ENCODE measurements at places on chromosomes 3 and 15.

DNA sequence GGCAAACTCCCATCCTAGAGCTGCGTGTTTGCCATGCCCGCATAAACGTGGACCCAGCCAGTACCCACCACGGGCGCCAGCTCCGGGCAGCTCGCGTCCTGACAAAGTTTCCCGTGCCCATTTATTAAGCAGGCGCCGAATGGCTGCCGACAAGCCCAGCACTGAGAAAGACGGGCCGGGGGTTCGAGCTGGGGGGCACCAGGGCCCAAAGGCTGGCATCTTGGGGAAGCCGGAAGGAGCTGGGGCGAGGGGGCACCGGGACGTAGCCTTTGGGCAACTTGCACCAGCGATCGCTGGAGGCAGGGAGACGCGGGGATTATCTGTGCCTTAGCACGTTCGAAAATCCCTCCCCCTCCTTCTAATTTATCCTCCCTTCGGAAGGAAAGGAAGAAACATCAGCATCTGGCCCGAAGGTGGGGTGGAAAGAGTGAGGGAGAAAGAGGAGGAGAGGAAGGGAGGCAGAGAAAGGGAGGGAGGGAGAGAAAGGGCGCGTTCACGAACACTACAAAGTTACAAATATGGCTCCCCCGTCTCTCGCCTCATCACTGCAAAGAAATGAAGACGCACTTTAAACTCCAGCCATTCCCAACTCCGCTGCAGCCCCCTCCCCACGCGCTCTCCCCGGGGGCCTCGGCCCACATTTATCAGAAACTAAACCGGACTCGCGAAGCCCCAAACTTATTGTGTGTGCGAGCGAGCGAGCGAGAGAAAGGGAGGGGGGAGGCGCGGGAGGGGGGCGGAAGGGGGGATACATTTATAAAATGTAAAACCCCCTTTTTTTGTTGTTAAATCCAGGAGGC lies 1.0 kb downstream of the ANP32A start:
- DNase-seq: peak; percentile 30

- DNase-seq: no peak
These were observed 37.9 kb downstream of the UBR1 start for GRCh38 chr15:43067717-43068461.

DNA sequence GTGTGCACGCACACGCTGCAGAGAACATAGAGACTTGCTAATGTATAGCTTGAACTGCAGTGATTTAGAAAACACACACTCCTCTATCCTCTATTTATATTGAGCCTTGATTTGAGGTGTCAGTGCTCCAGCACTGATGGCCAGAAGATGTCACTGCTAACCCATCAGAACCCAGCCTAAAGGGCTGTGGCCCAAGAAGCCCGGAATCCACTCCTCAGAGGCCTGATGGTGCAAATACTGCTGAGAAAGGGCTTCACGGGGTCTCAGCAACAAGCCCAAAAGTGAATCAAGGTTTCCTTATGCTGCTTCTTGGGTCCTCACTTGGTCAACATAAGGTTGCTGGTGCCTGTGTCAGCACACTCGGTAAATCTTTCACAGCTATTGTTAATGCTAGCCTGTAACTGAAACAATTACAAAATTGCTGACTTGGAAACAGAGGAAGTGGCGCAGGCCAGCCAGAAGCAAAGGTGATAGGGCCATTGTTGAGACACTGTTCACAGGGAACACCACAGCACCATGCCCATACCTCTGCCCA lies 60.3 kb downstream of the HEG1 start:
- peak; percentile 25 for DNase-seq

GRCh38 chr3:31690771-31691170 lies 158.0 kb downstream of the STT3B start:
- DNase-seq: no peak

DNA sequence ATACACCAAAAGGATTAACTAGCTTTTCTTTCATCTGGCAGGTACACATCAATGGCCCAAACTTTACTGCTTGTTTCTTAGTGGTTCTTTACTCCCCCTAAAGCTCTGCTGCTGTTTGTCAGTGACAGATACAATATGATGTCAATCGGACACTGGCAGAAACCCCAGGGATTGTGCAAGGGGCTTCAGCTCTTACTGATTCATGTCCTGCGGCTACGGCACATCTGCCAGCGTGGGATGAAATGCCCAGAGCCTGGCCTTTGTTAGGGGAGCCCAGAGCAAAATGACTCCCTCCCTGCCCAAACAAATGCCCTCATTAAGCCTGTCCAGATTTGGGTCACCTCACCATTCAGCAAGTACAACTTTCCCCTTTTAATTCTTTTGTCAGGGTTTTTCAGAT lies 28.3 kb downstream of the SRP14 start:
- no peak for DNase-seq

GRCh38 chr3:177589041-177589650 lies 391.9 kb upstream of the TBL1XR1 start:
- no peak for DNase-seq

DNA sequence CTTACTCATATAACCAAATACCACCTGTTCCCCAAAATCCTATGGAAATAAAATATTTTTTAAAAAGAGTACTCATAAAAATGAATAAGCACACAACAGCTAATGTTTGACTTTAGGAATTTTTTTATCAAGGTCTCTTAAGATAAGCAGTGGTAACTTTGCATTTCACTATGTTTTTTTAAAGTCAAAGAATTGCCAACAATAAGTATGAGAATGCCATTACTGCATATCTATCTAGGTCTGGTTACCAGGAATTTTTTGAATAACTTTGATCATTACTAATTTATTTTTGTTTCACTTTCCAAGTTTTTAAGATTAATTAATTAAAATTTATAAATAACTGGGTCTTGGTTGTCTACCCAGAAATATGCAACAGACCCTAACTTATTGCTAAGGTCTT lies 41.5 kb downstream of the PLSCR4 start:
- no peak for DNase-seq

DNA sequence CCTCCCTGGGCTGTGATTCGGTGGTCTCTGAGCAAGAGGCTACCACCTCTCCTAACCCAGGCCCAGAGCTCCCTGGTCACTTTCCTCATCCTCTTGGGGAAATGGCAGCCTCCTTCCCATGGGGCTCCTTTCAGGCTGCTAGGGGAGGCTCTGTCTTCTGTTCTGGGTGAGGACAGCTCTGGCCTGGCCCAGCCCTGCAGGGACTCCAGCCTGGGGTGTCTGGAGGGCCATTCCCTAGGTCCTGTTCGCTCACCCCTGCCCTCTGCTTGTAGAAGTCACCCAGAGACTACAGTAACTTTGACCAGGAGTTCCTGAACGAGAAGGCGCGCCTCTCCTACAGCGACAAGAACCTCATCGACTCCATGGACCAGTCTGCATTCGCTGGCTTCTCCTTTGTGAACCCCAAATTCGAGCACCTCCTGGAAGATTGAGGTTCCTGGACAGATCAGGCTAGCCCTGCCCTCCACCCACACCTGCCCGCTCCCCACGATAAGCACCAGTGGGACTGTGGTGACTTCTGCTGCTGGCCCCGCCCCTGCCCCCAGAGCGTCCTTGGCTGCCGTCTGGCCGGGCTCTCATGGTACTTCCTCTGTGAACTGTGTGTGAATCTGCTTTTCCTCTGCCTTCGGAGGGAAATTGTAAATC lies 30.9 kb downstream of the PRKCD start:
- DNase-seq: no peak

- no peak for DNase-seq
These were observed 31.4 kb upstream of the SEC13 start for GRCh38 chr3:10352146-10352911.

- no peak for DNase-seq
These were observed 84.8 kb upstream of the LRIG1 start for GRCh38 chr3:66585520-66586095.

GRCh38 chr3:193630005-193630404 lies 37.0 kb downstream of the OPA1 start:
- no peak for DNase-seq

DNA sequence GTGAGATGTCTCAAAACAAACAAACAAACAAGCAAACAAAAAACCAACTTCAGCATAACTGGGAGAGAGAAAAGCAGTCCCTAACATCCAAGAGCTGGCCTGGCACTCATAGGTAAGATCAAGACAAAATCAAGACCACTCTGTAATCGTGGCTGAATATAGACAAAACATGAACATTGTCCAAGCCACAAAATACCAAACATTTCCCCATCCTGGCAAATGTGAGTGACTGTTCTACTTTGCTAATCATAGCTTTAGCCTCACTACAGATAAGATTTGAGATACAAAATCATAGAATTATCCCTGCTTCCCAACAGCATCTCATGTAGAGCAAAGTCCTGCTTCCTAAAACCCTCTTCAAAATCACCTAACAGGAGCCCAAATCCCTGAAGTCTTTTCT lies 116.7 kb upstream of the PRTG start:
- DNase-seq: no peak

GRCh38 chr3:155753038-155753639 lies 8.3 kb upstream of the PLCH1 start:
- DNase-seq: no peak

DNA sequence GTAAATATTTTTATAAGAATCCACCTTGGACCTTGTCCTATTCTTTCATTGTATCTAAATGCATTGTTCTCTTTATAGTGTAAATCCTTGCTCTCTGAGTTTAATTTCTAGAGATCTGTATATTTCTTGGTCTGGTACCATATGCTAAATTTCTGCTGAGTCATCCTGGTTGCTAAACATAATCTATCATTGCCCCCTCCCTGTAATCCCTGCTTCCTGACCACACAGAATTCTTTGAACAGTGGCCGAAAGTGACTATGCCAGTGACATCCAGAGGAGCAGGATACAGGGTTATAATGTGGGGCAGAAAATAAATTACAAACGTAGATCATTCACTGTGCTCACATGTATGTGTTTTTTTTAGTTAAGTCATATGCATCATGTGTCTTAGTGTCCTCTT lies 143.1 kb downstream of the DIPK2A start:
- DNase-seq: no peak

GRCh38 chr15:64580696-64581407 lies 120.5 kb downstream of the ZNF609 start:
- DNase-seq: no peak

- no peak for DNase-seq
These were observed 28.2 kb downstream of the GJD2 start for GRCh38 chr15:34726406-34727100.

DNA sequence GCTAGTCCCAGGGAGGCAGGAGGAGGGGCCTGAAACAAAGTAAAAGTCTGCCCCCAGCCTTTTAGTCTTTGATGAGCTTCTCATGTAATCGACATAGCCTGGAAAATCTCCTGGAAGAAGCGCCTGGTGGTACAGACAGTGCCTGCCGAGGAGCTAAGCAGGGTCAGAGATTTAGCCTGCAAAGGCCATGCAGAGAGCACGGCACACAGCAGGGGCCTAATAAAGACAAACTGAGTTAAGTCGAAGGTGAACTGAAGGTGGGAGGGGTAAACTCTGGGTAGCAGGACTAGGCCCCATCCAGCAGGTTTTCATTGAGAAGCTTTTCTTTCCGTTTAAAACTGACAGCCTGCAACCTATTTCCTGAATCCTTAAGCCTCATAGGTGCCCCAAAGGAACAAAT lies 115.5 kb upstream of the ABHD17C start:
- no peak for DNase-seq

DNA sequence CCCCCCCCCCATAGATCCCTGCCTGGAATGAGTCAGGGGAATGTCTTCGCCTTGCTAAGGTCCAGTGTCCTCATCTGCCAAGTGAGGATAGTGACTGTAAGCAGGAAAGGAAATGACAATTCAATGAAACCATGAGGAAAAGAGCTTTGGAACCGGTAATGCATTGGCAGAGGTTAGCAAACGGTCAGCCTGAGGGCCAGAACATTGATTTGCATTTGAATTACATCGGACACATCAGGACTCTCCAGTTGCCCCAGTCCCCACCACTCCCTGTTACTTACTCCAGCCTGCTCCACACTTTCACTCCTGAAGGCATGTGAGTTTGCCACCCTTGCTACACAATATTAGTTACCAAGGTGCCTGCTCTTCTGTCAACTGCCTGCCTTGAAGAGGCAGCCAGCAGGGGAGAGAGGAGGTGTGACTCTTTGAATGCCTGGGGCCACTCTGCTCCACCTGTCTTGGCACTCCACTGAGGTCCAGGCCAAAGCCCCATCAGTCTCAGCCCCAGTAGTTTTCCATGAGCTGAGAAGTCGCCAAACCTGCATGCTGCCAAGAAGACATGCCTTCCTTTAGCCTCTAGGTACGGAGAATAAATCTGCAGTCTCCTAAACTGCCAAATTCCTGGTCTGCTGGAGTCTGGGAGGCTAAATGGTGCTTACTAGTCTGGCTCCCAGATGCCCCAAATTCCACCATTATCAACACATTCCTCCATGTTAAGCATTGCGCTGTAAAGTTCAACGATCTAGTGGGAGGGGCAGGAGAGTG lies 191.7 kb upstream of the TLE3 start:
- DNase-seq: no peak

DNA sequence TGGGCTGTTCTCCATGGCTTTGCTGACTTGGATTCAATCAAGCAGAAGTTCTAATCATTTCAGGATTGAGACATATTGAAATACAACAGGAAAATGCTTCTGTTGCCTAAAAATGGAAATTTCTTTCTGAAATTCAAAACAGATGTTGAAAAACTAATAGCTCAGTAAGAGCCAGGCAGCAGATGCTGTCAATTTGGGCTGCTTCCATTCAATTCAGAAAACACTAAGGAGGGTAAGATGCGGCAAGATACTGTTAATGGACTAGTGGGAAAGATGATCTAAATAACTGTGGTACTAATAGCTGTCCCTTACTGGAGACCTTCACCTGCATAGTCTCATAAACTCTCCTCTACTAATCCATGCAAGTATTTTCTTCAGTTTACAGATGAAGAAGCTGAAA lies 53.5 kb downstream of the DGKG start:
- no peak for DNase-seq

Measured in activated T-helper 2 cell treated with anti-CD3 and anti-CD28 coated beads, Interferon-gamma antibody, Interleukin-2, Interleukin-4, amounts not matched to agents 10 μg/mL and 5 μg/mL and 100 μg/mL, durations not matched to agents 14 hours and 24 hours and 36 hours (primary cell).